ENCODE measurements at places on chromosomes 16 and 17.

DNA sequence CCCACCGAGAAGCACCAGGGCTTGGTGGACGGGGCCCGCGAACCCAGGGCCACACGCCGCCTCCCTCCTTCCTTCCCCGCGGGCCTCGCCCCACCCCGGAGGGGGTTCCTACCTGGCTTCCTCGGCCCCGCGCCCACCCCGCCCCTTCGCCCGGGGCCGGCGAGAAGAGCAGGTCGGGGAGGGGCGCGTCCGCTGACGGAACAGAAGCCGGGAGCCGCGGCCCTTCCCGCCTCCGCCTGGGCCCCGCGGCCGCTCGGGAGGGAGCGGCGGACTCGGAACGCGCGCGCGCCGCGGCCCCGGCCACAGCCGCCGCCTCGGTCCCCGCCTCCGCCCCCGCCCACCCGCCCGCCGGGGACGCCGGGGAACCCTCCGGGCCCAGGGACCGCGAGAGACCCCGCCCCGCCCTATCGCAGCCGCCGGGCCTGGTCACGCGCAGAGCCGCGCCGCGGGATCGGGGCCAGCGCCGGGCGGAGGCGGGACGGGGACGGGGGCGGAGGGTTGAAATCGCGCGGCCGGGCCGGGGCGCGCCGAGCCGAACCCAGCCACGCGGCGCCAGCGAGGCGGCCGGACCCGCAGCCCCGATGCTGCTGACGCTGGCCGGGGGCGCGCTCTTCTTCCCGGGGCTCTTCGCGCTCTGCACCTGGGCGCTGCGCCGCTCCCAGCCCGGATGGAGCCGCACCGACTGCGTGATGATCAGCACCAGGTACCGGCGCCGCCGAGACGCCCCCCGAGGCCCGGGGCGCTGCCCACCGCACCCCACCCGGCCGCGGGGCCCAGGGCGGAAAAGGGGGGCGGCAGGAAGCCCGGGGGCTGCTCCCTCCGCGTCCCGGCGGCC lies at the start of gene TLCD3A:
Gene TLCD3A, plus strand, starts transcription at position 530 of the 835 bp plus-strand sequence. Its CDS starts 52 bp downstream, at position 582.
- no peak for DNase-seq

DNA sequence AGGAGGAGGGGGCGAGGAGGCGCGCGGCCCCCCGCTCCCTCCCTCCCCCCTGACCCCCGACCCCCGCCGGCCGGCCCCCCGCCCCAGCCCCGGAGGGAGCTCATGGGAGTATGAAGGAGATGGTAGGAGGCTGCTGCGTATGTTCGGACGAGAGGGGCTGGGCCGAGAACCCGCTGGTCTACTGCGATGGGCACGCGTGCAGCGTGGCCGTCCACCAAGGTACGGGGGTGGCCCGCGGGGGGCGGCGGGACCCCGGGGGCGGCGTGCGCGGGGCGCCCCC lies 390 bp downstream of the MLLT6 start:
- no peak for DNase-seq

DNA sequence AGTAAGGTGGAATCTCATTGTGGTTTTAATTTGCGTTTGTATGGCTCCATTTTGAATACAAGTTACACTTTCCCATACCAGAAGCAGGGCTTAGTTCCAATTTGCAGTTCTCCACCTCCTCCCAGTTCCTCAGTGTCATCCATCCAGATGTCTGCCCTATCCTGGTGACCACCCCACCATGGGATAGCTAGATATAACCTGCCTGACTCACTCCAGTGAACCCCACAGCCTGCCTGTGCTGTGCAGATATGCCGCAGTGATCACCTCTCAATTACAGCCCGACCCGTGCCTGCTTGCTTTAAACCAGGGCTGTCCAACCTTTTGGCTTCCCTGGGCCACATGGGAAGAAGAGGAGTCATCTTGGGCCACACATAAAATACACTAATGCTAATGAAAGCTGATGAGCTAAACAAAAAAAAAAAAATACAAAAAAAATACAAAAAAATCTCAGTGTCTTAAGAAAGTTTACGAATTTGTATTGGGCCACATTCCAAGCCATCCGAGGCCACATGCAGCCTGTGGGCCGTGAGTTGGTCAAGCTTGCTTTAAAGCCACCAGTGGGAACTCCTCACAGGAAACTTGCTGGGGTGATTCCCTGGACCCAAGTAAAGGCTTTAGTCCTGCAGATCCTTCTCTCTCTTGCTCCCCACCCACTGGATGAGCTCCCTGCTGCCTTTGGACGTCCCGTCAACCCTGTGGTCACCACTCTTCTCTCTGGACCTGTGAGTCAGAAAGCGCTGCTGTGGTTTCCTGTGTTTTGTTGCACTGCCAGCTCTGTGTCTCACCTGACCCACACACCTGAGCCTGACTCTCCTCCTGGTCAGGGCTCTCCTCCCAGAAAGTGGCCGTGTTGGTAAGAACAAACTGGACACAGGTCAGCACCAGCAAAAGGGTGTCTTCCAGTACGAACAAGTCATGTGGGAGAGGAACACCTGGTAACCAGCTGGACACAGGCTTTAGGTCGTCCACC lies 83.0 kb downstream of the EMP2 start:
- DNase-seq, result no peak

- DNase-seq, result no peak
Observed at GRCh38 chr16:28609631-28610594, at the start of gene SULT1A1. Gene SULT1A1 (minus strand): TSS chr16:28610044. CDS start chr16:28608855, 1,189 bp downstream.

- no peak for DNase-seq
Observed at GRCh38 chr17:12866244-12866643, 76.9 kb downstream of the ARHGAP44 start.

GRCh38 chr16:12801511-12802042 lies 2.1 kb downstream of the CPPED1 start:
- DNase-seq, result peak; percentile 85

GRCh38 chr17:37683454-37683984 lies 40.3 kb upstream of the DDX52 start:
- no peak for DNase-seq

- no peak for DNase-seq
Observed at GRCh38 chr16:4257646-4258556, 14.9 kb downstream of the TFAP4 start.

DNA sequence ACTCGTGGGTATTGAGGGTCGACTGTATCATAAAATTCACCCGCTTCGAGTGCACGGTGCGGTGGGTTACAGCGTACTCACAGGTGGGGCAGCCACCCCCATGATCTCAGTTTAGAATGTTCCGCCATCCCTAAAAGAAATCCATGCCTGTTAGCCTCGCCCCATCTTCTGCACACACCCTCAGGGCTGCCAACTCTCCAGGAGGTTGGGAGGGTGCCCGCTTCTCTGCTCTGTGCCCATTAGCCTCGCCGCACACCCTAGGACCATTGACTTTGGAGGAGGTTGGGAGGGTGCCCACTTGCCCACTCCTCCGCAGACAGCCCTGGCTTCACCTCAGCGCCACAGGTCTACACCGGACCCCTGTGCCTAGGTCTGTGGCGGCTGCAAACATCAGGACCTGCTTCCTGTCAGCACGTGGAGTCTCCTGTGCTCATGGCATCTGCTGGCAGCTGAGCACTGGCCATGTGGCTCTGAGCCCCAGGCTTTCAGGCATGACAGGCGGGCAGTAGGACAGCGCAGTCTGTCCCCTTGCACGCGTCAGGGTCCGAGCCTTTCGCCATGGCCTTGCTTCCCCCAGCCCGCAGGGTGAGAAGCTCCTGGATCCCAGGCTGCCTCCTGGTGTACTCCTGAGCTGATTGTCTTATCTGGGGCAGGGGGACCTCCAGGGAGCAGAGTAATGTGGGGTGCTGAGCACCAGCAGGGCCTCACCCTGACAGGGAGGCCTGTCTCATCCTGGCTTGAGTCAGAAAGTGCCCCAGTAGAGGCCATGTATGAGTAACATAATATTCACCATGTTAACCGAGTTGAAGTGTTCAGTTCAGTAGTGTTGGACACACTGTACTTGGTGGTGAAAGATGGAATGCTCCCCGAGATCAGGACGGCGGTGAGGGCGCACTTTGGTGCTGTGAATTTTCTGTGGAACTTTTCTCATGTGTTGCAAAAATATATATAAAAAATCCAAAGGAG lies 21.9 kb downstream of the NME3 start:
- no peak for DNase-seq

- no peak for DNase-seq
Observed at GRCh38 chr17:7555320-7555948, 3.1 kb upstream of the TNFSF13 start.

DNA sequence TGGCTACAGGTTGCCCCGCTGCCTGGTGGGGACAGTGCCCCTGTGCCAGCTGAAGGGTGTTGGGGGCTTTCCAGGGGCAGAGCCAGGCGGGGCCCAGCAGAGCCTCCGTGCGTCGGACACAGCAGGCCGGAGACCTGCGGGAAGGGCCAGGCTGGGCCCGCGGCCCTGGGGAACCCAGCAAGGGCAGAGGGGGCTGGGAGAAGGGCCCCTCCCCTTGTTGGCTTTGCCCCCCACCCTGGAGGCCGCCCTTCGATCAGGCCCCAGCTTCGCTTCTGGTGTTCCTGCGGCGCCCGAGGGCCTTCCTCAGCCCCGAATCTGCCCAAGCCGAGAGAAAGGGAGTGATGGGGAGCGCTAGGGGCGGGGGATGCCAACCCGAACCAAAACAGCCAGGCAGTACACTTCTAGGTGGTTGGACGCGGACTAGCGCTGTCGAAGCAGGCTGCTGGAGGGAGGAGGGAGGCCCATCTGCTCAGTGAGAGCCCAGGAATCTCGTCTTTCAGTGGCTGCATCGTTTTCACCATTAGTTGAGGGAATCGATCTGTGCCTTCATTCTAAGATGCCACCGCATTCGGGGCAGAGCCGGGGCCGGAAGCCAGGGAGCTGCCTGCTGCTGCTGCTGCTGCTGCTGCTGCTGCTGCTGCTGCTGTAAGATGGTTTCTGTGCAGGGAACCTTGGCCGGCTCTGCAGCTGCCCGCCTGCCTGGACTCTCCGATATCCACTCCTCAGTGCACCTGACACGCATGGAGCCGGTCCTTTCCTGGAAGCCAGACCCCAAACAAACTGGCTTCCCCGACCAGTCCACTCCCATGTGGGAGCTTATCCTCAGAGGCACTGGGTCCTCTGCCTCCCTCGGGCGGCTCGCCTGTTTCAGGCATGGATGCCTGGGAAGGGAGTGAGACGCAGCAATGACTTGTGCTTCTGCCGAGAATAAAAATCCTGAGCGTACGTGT lies 1.7 kb downstream of the JPH3 start:
- DNase-seq, result no peak

DNA sequence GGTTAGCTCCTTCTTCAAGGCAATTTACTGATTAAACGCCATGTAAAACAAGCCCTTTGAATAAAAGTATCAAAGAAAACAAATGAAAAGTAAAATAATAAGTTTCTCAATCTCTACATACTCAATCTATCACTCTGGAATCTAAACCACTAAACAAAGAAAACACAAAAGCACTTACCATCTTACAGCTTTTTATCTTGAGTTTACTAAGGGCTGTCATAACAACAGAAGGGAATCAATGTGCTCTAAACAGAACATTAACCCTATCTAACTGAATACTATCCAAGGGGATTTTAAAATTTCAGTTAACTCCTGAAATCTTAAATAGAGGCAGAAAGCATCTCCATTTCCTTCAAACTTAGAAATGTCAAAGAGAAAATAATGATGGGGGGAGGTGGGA lies 3.4 kb downstream of the SKA2 start:
- no peak for DNase-seq

DNA sequence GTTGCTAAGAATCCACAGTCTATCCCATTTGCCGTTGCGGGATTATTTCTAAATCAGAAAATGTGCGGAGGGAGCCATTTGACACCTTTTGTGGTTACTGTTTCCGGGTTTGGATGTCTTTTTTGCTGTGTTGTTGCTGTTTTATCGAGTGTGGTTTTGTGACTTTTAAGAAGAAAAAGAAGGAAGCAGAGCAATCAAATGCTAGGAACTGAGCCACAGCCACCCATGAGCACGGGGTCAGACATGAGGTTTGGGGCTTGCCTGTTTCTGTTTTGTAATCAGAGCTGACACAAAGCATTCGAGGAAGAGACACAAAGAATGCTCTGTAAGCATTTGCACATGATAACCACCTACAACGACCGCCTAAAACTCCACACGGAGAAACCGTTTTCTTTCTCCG lies 53.1 kb upstream of the CHMP6 start:
- peak; percentile 81 for DNase-seq

DNA sequence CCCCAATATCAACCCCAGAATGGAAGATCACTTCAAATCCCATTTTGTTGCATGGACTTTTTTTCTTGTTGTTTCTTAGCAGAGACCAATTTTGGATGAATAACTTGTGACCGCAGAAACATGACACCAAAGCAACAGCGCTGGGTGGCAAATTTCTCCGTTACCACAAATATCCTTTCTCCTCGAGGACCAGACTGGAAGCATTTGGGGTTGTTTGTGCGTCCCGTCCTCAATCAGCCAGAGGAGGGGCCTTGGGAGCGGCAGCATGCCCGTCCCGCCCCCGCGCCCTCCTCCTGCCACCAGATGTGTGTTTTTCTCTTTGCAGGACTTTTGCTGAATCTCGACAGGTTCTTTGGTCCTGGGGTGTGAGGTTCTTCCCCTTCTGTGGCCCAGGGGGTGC lies 282.5 kb upstream of the FOXF1 start:
- DNase-seq, result no peak

DNA sequence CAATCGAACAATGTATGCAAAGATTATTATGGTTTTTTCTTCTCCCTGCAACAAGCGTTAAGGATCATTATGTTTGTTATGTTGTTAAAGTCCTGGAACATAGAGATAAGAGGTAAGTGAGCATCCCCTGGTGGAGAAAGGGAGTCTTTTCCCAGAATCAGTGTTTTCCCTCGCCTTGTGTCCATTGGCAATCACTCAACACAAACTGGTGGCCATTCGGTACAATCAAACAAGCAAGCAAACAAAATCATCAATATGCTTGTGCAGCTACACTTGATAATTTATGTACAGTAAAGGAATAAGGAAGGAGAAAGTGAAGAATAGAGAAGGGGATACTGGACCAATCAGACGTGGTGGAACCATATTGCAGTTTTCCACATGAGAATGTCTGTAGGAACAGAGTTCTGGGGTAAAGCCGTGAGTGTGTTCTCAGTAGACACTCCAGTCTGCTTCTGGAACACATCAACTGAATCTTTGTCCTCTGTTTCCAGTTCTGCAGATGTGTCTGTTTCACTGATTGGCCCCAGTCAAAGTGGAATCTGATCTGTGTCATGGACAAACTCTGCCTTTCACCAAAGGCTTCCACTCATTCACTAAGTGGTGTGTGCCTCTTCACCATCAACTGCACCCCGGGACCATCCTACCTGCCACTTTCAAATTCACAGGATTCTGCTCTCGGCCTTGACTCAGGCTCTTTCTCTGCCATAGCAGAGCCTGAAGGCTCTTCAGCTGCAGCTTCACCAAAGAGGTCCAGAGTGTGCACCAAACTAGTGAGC lies 169.5 kb downstream of the AHSP start:
- peak; percentile 26 for DNase-seq

GRCh38 chr16:84739349-84740124 lies 39.7 kb downstream of the USP10 start:
- DNase-seq, result peak; percentile 8
